Activated T-helper 1 cell treated with anti-CD3 and anti-CD28 coated beads, Interleukin-2, amount 50 U/mL, for 16 hours (primary cell): ENCODE measurements at places on chromosomes 2 and 18.

- no peak for DNase-seq
These were observed 61.4 kb downstream of the CPS1 start for GRCh38 chr2:210617732-210618330.

GRCh38 chr18:31610286-31611205 is 18.9 kb downstream of the TTR start:
- DNase-seq: no peak

DNA sequence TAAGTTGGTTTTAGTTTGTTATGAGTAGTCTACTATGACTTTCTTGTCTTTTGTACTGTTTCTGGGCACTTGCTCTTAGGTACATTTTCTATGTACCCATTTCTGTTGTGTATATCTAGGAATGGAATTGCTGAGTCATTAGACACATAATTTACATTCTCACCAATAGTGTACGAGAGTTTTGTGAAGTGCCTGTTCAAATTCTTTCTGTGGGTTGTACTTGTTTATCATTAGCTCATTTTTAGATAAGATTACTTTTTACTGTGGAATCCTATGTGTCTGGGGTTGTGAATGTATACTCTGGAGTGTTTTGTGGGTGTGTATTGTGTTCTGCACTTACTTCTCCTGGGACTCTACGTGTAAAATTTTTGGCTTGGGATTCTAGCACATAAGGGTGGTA is 36.6 kb upstream of the CD28 start:
- DNase-seq: no peak

GRCh38 chr2:241818943-241819270 is 9.9 kb downstream of the NEU4 start:
- DNase-seq: no peak

GRCh38 chr2:111534910-111535352 is 349.1 kb downstream of the ANAPC1 start:
- DNase-seq: no peak
